Mononuclear cell (primary cell): ENCODE measurements at places on chromosomes 7 and 10. TPM values are rescaled to one million over a fixed set of nuclear protein-coding genes. Genes with fewer than 3 reads are reported as not detected.

TMEM229A gene
- total RNA-seq: not detected

INMT gene
- total RNA-seq: 0.52 TPM

WDR86 gene
- 3.9 TPM for total RNA-seq

PKD2L1 gene
- total RNA-seq: under 0.01 TPM

VSTM4 gene
- 0.10 TPM for total RNA-seq

CLDN4 gene
- 0.10 TPM for total RNA-seq

PMS2 gene
- 11.5 TPM for total RNA-seq

CNPY1 gene
- not detected for total RNA-seq

SLC13A1 gene
- not detected for total RNA-seq

SEMA3E gene
- not detected for total RNA-seq

MGAM2 gene
- 0.10 TPM for total RNA-seq

NUDT13 gene
- 0.42 TPM for total RNA-seq

GJD4 gene
- total RNA-seq: not detected

FXYD4 gene
- total RNA-seq: not detected

SHLD2 gene
- 30.9 TPM for total RNA-seq

PAPOLB gene
- not detected for total RNA-seq

ODAD2 gene
- 0.10 TPM for total RNA-seq

LRRC61 gene
- 15.6 TPM for total RNA-seq

STARD3NL gene
- total RNA-seq: 30.1 TPM

COL26A1 gene
- 0.21 TPM for total RNA-seq

CTAGE8 gene
- 0.73 TPM for total RNA-seq

BAZ1B gene
- 52.2 TPM for total RNA-seq

GPR26 gene
- under 0.01 TPM for total RNA-seq

MUC3A gene
- not detected for total RNA-seq

SUGCT gene
- 1.9 TPM for total RNA-seq

AUTS2 gene
- total RNA-seq: 16.5 TPM

ZNF735 gene
- not detected for total RNA-seq

UCN3 gene
- total RNA-seq: not detected

SLC26A5 gene
- total RNA-seq: not detected

ACBD7 gene
- 0.42 TPM for total RNA-seq

AMPH gene
- total RNA-seq: 0.10 TPM
